ENCODE measurements at places on chromosomes 3 and 15.

DNA sequence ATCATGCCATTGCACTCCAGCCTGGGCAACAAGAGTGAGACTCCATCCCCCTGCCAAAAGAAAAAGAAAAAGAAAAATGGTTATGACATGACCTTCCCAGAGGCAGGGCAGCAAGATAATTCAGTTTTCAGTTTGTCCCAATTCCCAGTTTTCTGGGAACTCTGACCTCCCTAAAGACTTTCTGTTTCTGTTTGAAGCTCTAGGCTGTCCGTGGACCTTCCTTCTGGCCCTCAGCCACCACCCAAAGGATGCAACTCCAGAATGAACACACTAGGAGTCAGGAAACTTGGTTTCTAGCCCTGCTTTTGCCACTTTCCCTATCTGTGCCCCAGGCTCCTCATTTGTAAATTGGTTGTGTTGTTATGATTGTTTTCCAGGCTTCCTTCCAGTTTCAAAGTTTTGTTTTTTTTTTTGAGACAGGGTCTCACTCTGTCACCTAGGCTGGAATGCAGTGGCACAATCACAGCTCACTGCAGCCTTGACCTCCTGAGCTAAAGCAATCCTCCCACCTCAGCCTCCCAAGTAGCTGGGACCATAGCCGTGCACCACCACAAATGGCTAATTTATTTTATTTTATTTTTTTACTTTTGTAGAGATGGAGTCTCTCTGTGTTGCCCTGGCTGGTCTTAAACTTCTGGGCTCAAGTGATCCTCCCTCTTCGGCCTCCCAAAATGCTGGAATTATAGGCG lies 68.6 kb downstream of the CDC25A start:
- DNase-seq: no peak

DNA sequence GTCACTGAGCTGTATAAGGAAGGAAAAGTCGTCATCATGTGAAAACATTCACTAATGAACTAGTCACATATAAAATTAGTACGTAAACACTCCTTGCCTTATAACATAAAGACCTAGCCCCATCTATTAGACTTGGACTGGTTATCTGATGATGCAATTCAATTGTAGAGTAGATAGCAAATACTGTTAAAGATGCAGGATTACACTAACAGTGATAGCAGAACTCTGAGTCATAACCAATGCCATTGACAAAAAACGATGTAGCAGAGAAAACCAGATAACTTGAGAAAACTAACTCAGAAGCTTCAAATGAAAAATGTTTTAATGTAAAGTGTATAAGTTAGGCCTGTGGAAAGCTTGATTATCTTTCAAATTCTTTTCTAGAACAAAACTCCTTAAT lies 132.2 kb downstream of the WDR72 start:
- no peak for DNase-seq

- DNase-seq: no peak
Observed at GRCh38 chr3:42685891-42686820, 819 bp downstream of the KLHL40 start.

DNA sequence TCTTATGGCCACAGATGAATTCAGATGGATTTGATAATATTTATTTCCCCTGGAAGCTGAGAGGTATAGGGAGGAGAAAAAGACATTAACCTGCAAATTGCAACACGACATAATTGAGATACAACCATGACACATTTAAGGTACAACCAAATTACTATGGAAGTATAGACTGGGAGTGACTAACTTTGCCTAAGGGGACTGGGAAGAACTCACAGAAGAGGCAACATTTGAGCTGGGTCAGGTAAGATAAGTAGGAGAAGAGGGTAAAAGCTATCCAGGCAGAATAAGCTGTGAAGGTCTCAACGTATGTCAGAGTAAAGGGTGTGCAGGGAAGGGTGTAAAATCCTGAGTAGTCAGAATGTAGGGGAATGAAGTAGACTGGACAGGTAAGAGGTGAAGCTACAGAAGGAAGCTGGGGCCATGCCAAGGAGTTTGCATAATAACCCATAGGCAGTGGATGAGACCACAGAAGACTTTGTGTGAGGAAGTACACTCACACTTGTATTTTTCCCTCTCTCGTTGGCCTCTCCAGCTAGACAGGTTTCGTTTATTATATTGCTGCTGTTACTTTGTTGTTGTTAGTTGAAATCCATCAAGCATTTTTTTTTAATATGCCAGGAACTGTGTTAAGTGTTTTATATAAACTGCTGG lies 28.0 kb upstream of the PTX3 start:
- no peak for DNase-seq

DNA sequence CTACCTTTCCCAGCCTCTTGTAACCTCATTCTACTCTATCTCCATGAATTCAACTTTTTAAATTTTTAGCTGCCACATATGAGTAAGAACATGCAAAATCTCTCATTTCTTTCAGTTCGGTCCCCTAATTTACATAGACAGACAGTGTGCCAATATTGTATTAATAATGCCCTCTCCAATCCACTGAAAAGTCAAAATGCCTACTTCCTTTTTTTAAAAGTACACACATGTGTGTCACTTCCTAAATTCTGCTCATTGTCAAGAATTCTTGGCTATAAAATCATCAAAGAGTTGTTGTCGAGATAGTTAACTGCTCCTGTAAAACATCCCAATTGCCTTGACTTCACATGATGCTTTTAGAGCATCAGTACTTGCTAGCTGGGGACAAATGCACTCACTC lies 84.2 kb upstream of the IL12A start:
- no peak for DNase-seq

DNA sequence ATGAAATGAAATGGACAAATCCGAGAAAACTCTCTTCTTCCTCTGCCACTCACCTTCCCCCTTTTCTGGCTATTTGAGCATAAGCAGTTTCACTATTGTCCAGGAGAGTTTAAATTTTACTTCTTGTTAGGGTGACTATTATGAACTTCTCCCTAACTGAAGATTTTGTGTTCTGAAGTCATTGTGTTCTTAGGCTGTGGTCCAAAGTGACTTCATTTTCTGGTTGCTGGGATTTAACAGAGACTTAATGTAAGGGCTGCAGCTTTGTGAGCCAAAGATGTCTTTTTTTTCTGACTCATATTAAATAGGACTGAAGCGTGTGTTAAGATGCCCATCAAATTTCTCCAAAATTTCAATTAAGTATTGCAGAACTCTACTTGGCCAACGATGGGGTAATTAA lies 46.5 kb upstream of the FSTL1 start:
- DNase-seq: peak; percentile 96

Data from HT1080 (cell line).